ENCODE measurements at places on chromosomes 3 and 15.

- DNase-seq = no peak
These were observed 216.7 kb upstream of the CFAP20DC start for GRCh38 chr3:59266551-59266950.

DNA sequence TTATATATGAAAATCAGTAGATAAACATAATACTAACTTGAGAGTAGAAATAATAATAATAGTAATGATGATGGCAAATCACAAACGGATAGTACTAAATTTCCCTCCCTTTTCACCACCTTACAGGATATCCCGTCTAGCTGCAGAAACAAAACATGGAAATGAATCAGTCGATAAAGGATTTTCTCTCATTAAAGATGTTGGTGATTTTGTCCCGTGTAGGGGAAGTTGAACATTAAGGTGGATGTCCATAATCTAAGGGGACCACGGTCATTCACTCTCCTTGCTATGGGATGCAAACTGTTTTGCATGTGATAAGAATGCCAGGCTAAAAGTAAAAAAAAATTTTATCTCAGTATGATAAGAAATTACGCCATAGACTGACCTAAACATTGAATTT lies 1027.7 kb upstream of the NR2F2 start:
- no peak for DNase-seq

DNA sequence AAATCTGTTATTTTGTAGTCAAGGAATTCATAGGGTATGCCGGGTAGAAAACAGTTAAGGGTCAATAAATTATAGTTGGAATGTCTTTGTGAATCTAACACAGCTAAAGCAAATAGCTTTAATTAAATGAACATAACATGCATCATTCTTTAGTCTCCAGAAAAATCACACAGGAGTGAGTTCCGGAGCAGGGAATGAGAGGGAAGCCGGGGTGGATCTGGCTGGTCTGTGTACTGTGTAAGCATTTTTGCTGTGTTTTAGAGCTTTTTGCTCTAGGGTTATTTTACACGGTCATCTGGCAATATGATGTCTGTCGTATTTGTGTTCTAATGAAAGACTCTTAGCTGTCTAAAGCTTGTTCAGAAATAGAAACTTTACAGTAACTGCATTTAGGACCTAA lies 57.5 kb downstream of the MED12L start:
- DNase-seq = no peak

DNA sequence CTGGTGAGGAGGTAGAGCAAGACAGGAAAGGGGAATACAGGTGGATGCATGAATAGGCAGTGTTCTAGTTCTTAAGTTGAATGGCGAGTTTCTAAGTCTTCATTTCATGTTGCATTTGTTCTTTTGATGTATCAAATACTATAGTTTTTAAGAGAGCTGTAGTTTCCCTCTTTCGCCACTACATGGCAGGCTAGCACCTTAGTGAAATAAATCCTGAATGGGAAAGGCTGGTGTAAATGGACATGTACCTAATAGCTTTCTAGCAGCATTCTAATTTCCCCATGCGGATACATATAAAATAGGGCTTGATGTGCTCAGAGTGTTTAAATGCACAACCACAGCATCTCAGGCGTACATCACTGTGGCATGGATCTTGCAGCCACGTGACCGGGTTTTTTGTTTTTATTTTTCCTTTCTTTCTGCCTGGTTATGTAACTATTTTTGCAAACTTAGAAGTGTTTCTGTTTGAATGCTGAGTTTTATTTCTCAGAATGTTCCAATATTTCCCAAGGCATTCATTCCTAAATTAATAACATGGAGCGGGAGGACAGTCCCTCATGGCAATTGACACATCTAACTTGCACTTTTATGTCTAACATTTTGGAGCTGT lies 23.5 kb upstream of the CLN6 start:
- peak; percentile 27 for DNase-seq

GRCh38 chr15:92963794-92964193 lies 63.7 kb downstream of the CHD2 start:
- no peak for DNase-seq

DNA sequence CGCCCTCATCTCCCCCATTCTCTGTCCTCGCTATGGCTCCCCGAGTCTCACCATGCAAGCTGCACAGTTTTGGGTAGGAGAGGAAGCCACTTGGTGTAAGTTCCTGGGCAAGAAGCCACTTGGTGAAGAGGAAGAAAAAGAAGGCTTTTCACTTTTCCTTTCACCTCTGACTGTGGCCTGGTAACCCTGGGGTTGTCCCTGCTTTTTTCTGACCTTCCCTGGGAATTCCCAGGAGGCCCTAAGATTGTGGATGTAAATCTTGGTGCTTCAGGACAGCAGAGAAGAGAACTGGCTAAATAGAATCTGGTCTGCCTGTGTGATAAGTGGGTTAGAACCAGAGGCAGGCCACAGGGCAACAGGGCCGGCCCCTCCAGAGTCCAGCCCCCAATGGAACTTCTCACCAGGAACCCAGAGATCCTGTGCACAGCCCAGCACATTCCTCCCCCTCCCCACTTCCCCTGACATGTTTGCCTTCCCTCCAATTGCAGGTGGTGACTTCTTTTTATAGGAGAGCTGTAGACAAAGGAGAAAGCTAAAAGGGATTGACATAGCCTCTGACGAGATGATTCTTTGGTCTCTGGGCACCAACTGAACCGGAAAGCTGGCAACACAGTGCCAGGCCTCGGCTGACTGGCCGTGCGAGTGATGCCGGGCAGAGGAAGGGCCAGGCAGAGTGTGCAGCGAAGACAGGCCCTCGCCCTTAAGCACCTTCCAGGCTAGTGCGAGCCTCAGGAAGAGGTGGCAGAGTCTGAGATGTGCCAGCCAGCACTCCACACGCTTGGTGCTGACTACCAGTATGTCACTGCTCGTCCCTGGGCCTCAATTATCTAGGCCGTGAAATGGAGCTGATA lies 19.4 kb upstream of the SKOR1 start:
- no peak for DNase-seq

GRCh38 chr3:170961616-170962400 lies 53.4 kb upstream of the EIF5A2 start:
- DNase-seq = no peak

GRCh38 chr3:155504682-155505081 lies 211.2 kb upstream of the STRIT1 start:
- no peak for DNase-seq

DNA sequence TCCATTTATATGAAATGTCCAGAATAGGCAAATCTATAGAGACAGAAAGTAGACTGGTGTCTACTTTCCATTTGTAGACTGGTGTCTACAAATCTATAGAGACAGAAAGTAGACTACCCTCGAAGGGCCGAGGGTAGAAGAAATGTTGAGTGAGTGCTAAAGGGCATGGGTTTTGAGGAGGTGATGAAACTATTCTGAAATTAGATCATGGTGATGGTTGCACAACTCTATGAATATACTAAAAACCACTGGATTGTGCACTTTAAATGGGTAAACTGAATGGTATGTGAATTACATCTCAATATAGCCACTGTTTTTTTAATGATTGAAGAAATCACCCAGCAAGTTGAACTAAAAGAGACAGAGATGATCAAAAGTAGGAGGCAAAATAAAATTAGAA lies 27.9 kb downstream of the TP53BP1 start:
- no peak for DNase-seq

- DNase-seq = no peak
These were observed 13.9 kb upstream of the PAQR9 start for GRCh38 chr3:142977399-142977728.

DNA sequence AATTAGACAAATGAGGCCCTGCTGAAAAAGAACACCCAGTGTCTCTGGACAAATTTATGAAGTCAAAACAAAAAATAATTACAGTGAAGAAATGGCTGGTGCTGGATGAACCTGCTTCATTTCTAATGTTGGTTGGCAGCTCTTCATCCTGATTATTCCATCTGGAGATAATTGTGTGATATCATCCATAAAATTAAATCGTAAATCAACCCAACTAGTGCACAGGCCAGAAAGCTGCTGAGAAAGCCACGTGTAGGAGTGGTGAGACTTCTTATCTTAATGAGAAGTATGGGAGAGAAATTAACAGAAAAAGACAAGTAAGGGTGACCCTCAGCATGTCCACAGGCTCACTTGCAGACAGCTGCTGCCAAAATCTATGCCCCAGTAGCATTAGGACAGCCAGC lies 465.2 kb upstream of the TGFBR2 start:
- no peak for DNase-seq

GRCh38 chr3:184952671-184953070 lies 140.7 kb downstream of the VPS8 start:
- DNase-seq = no peak

GRCh38 chr3:196122021-196122687 lies 40.3 kb upstream of the TFRC start:
- DNase-seq = no peak

DNA sequence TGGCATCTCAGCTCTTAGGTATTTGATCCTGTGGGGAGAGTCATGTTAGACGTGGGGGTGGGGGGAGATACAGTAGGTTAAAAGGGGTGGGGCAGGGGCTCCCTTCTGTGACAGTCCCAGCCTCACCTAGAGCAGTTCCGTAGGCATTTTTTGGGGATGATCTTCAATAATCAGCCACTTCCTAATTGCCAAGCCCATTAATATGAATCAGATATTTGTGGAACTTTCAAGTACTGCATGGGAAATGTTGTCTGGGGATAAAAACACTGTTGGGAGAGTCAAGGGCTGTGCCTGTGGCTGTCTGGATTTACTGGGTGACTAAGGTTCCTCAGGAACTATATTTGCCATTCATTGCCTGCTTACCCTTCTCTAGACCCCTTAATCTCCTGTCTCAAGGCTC lies 9.5 kb downstream of the C3orf52 start:
- no peak for DNase-seq

- no peak for DNase-seq
These were observed 13.3 kb upstream of the THUMPD3 start for GRCh38 chr3:9349321-9350117.

GRCh38 chr15:66730168-66731021 lies 28.4 kb downstream of the SMAD6 start:
- DNase-seq = no peak

GRCh38 chr3:152621967-152622810 lies 212.7 kb upstream of the P2RY1 start:
- DNase-seq = no peak

DNA sequence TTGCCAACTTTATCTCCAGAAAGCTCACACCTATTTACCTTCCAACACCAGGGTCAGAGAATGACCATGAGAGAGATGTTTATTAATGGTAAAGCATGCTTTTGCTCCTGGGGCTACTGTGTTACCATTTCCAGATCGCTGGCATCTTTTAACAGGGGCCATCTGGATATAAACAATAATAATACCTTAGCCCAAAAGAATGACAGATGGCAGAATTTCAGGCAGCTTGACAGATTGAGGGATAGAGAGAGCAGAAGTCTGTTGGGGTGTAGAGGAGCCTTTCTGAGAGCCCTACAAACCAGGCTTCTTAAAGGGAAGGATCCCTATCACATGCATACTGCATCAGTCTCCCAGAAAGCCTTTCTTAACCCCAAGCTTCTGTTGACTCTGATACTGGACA lies 17.7 kb downstream of the RBP1 start:
- DNase-seq = no peak

DNA sequence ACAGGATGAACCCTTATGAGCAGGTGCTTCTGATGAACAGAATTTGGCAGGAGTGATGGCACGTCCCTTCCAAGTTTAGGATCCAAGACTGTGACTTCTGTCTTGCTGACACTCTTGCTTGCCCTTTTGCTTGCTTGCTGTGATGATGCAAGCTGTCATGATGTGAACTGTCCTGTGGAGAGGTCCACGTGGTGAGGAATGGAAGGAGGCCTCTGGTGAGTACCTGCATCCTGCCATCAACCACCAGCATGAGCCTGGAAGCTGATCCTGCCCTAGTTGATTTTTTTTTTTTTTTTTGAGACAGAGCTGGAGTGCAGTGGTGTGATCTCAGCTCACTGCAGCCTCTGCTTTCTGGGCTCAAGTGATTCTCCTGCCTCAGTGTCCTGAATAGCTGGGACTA lies 45.5 kb downstream of the EDEM1 start:
- no peak for DNase-seq

GRCh38 chr15:62766599-62766998 lies 275.9 kb upstream of the TPM1 start:
- DNase-seq = no peak

DNA sequence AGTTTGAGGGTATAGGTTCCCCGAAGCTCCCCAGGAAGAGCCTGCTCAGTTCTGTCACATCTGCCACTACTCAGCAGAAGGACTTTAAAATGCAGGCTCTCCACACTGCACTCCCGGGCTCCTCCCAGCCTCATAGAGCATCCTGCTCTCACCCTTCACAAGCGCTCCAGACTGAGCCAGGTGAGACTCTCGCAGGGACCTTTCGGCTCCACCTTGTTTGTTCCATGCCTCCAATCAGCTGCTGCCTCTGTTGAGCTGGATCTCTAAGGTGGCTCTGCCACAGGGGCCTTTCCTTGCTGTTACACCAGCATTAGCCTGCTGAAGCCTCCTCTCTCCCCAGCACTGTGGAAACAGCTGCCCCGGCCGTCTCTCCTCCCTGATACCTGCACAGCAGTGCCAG lies 56.1 kb downstream of the SLCO3A1 start:
- DNase-seq = no peak

DNA sequence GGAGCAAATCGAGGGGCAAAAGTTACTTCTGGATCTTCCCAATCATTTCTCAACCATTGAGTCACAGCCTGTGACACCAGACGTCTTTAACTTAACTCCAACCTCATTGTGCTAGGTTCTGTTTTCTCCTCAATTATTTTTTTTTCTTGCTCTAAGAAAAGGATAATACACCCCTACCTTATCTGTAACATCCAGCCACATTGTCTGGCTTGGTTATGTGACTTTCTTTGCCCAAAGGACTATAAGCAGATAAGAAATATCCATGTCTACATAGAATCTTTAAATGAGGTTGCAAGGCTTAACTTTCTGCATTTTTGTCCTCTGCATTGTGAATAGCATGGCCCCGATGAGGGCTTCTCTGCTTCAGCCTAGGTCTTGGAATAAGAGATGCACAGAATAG lies 782.4 kb upstream of the CFAP20DC start:
- no peak for DNase-seq

DNA sequence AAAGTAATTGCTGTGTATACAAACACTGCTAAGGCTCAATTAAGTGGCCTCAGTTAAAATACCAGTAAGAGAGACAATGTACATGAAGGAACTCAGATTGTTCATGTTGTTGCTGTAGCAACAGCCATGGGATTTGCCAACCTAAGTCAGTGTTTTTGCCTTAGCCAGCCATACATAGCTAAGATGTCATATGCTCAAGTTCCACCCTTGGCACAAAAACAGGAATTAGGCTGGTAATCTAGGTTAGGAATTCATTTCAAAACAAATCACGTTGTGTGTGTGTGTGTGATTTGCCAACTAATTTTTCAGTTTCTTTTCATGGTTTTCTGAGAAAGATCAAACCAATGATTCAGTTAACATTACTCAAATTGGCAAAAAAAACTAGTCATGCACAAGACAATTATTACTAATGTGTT lies 143.7 kb upstream of the KCNMB2 start:
- DNase-seq = no peak

- no peak for DNase-seq
These were observed 34.6 kb downstream of the IGSF10 start for GRCh38 chr3:151426341-151426657.

DNA sequence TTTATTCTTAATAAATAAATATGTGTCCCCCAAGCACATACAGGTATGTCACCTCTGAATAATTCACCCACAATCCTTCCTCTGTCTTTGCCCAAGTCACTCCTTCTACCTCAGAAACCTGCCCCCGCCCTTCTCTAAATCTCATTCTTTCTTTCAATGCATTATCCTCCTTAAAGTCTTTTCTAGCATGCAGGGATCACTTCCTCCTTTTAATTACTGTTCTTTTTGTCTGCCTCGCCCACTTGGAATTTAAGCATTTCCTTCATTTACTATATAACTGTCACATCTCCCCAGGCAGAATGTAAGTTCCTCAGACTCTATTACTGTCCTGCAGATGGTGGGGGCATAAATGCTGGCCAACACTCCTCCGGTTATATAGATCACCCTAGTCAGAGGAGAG lies 7.8 kb downstream of the CCDC80 start:
- no peak for DNase-seq

All from NCI-H1048 (cell line).